ENCODE measurements at places on chromosomes 3 and 15.

DNA sequence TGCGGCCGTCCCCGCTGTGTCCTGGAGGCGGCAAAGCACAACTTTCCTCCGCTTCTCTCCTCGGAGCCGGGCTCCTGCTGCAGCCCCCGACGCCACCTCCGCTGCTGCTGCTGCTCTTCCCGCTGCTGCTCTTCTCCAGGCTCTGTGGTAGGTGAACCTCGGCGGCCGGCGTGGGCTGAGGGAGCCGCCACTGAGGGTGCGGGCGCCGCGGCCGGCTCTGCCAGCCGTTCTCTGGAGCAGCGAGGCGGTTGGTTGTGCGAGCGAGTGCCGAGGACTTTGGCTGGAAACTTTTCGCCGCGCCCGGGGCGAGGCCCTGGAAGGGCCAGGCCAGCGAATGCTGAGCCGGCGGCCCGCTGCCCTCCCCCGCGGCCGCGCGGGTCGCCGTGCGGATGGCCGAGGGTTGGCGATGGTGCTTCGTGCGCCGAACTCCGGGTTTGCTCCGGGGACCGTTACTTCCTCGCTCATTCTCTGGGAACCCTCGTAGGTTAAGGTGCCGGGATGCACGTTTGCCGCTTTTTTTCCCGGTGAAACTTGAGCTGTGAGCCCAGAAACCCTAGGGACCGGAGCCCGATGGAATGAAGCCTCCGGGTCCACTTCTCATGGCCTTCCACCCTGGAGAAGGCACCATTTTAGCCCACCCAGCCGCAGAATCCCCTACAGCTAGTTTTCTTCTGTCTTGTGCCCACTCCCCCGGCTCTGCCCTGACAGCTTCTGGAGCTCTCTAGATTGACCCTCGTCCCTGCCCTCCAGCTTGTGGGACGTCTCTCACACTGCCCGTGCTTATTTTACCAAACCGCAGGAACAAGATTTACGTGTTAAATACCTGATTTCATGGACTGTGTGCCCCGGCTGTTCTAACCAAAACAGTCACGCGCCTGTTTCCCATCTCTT, 660 bp downstream of the NECTIN3 start:
- peak; percentile 10 for DNase-seq

DNA sequence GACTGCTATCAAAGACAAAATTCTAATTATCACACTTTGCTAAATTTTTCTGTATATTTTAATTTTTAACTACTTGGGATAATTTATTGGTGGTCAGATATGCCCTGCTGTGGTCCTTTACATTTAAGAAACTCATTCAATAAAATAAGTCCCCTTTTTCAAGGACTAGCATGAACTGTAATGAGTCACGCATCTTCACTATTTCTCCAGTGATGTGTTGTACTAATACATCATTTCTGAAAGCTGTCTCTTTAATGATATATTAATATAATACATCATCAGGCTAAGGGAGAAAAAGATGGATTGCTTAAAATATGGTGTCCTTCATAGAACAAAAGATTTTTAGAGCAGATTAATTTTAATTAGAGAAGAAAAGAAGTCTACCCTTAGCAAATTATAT, 901.4 kb downstream of the DIPK2A start:
- DNase-seq = no peak

DNA sequence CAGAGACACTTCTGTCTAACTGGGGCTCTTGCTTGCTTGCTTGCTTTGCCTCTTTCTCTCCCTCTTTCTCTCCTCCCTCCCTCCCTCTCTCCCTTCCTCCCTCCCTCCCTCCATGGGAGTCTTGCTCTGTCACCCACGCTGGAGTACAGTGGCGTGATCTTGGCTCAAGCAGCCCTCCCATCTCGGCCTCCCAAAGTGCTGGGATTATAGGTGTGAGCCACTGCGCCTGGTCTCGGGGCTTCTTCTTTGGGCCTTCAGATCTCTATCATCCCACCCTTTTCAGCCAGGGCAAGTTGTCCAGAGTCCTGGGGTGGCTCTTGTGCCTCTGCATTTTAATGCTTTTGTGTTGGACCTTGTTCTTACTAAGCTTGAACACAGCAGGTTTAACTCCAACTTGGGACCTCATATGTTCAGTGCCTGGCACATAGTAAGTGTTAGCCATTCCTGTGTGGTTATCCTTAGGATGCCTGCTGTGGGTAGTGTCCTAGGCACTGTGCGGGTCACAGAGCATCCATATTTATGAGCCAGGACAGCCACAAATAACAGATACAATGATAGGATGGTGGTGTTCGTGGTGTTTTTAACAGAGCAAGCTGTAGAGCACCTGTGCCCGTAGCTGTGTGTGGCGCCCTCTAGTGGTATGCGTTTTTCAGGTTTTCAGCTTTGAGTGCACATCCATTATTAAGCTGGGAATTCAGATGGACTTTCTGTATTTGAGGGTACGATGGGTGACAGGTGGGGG, 75.1 kb downstream of the CCK start:
- DNase-seq = peak; percentile 71

- DNase-seq = no peak
Measured at GRCh38 chr3:45272828-45273470, 46.9 kb upstream of the TMEM158 start.

GRCh38 chr3:192933779-192934460, 16.3 kb upstream of the MB21D2 start:
- DNase-seq = no peak

DNA sequence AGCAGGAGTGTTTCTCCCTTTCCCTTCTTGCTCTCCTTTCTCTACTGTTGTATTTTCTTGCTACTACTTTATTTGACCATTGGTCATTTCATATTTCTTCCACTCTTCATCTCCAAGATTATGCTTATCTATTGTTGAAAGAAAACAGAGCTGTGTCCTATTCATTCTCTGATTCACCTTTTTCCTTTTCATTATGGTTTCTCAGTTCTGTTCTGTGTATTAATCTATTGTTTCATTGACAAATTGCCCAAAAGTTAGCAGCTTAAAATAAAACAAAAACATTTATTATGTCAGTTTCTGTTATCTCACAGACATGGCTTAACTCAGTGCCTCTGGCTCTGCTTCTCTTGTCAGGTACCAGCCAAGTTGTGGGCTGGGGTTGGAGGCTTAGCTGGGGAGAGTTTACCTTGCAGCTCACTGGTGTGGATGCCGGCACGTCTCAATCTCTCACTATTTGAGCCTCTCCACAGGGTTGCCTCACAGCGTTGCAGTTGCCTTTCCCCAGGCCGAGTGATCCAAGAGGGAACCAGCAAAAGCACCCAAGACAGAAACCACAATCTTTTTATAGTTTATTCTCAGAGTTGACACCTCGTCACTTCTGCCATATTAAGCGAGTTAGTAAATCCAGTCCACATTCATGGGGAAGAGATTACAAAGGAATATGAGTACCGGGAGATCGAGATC, 36.9 kb upstream of the FILIP1L start:
- no peak for DNase-seq

GRCh38 chr3:128432971-128433836, 33.5 kb downstream of the DNAJB8 start:
- no peak for DNase-seq

DNA sequence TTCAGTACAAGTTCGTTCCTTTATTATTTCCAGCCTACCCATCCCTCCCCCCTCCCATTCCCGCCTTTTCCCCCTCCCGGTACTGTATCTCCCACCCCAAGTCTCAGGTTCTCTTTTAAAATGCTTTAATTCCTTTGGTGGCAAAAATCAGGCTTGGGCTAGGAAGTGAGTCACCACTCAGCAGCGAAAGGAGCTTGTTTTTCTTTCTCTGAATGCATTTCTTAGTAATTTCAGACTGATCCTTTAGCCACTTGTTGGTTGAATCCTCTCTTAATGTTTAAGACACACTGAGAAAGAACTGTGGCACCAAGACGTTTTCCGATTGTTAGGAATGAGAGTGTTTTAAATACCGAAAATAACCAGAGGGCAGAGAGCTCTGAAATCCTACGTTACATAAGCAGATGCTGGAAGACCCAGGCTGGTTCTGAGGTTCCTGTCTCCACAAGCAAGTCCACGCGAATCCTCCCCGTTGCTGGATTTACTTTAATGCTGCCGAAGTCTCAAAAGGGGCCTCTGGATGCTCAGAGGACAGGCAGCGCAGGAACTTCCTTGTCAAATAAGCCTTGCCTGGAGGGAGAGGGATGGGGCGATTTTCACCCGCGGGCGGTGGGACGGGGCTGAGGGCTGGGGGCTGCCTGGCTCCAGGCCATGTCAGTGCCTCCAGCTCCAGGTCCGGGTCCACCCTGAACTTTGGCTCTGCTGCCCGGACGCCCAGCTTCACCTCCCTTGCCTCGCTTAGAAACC, 854 bp upstream of the COL8A1 start:
- DNase-seq = peak; percentile 19

DNA sequence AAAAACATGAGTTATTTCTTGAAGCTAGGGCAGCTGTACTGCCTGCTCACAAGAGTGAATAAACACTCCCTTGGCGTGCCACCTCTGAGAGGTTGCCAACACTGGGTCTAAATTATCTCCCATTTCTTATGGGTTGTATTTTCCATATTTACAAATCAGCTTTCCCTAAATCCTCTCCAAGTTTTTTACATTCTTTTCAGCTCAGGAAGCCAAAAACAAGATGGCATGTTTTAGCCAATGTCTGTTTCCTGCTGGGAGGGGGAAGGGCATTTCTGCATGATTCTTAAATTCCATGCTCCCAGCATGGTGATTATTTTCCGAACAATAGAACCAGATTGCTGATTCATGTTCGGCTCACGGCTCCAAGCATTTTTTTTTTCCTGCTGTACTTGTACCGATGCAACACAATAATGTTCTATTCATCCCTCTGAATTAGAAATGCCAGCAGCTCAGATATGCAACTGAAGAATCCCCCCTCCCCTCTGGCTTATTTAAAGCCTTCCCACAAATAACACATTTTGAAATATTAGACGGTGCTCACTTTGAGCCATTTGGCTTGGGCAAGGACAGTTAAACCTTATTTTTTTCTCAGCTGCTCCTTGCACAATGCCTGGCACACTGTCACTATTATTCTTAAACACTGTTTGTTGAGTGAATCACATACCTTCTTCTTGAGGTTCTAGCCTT, 252.5 kb downstream of the THRB start:
- no peak for DNase-seq

- no peak for DNase-seq
Measured at GRCh38 chr15:70698426-70698825, 64.9 kb downstream of the UACA start.

DNA sequence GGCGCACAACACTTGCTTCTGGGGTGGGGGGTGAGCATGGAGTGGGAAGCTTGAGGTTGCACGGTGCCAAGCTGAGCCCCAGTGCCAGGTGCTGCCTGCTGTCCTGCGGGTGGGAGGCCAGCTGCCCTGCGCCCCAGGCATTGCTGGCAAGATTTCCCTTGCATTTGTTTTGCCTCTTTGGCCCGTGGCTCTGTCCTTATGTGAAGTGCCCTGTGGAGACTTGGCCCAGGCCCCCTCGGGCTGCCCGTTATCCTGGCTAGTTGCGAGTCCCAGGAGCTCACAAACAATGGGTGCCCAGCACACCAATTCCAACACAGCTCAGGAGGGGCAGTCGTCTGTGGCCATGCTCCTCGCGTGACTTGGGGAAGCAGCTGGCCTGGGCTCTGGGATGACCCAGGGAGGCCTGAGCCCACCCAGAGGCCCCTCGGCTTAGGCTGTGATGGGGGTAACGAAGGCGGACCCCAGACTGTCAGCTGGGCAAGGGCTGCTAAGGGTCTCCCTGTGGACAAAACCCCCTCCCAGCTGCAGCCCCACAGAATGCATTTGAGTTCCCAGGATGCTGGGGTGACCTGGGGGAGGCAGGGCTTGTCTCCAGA, 5.9 kb downstream of the C3orf22 start:
- DNase-seq = no peak

GRCh38 chr3:97232393-97233034, 418.1 kb downstream of the EPHA6 start:
- no peak for DNase-seq

DNA sequence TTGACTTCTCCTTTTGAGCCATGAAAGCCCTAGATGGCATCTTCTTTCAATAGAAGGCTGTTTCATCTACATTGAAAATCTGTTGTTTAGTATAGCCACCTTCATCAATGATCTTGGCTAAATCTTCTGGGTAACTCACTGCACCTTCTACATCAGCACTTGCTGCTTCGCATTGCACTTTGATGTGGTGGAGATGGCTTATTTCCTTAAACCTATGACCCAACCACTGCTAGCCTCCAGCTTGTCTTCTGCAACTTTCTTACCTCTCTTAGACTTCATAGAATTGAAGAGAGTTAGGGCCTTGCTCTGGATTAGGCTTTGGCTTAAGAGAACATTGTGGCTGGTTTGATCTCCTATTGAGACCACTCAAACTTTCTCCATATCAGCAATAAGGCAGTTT, 189.8 kb downstream of the PLCL2 start:
- no peak for DNase-seq

- DNase-seq = no peak
Measured at GRCh38 chr15:60840703-60841411, 361.9 kb upstream of the ICE2 start.

DNA sequence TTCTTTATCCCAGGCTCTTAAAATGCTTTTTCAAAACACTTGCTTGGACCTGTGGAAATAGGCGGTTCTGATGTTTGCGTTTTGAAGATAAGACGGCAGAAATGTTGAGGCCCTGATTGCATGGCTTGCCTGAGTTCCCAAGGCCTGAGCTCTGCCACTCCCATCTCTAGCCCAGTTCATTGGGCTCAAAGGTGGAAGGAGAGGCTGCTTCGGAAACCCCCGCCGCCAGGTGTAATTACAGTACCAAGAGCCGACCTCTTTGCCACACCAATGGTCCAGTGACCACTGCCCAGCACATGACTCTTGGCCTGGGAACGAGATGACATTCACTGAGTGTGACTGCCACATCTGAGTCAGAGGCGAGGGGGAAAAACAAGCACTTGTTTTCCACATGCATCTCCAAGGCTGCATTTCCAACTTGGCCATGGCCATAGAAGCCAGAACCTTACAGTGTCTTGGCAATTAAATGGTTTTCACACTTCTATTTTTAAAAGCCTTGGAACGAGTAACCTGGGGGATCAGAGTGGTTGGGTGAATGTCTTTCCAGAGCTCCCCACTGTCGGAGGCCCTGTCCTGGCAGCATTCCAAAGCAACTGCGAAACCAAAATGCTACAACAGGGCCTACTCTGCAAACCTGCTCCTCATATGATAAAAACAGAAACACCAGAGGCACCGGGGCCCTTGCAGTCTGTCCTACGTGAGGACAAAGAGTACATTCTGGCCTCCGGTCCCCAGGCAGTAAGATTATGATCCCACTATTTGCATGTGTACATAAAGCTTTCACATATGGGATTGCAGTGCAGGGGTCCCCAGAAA, 63.8 kb upstream of the CGNL1 start:
- DNase-seq = no peak

DNA sequence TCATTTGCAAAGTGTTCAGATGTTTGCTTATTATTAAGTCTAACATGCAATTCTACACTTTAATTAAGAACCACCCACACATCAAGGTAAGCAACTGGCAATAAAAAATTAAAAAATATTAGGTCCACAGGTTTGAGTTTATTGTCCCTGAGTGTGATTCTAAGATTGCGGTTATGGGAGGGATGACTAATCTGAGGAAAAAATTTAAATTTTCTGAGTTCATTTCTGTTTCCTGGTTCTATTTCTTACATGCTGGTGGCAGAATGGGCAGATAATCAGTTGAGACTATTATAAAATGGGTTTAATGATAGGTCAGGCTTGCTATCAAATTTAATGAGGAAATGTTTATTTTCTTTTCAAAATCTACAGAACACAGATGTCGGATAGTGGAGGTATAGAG, 105.9 kb downstream of the TP63 start:
- no peak for DNase-seq
